Renal cortex interstitium (tissue), 15 donors: ENCODE measurements at places on chromosomes 3 and 15. TPM values are rescaled to one million over a fixed set of nuclear protein-coding genes. Genes with fewer than 3 reads are reported as not detected.

GRCh38 chr15:51732646-51733045 lies 4.8 kb downstream of the LYSMD2 start:
- no peak for DNase-seq

DNA sequence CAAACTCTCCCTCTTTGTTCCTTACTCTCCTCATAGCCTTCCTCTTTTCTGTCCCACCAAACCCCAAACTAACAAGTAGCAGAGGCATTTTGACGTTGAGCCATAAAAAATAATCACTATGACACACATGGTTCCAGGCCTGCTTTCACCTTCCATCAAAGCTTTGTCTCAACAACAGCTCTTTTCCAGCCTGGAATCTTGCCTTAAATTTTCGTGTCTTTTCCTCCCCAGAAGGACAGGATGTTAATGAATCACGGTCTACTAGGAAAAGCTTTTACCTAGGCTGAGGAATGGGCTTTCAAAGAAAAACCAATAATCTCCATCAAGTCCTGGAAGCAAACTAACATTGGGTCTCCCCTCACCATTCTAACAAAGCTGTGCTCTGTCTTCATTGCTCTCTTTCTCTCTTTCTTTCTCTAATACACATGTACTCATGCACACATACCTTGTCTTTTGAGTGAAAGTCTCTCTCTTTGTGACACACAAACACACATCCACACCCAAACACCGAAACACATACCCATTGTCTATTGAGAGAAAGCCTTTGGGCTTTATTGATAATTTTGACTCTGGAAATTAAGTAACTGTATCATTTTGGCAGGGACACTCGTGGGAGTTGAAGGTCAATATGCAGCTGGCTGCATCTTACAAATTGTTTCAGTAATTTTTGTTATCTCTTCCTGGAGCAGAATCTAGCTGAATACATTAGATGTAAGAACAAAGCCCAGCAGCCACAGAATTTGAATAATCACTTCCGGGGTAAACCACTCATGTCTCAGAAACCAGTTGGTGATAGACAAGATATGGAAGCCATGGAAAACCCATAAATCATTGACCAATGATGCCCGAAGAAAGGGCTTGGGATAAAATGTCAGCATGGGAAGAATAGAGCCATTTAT lies 107.4 kb upstream of the SLC4A7 start:
- DNase-seq: no peak

DNA sequence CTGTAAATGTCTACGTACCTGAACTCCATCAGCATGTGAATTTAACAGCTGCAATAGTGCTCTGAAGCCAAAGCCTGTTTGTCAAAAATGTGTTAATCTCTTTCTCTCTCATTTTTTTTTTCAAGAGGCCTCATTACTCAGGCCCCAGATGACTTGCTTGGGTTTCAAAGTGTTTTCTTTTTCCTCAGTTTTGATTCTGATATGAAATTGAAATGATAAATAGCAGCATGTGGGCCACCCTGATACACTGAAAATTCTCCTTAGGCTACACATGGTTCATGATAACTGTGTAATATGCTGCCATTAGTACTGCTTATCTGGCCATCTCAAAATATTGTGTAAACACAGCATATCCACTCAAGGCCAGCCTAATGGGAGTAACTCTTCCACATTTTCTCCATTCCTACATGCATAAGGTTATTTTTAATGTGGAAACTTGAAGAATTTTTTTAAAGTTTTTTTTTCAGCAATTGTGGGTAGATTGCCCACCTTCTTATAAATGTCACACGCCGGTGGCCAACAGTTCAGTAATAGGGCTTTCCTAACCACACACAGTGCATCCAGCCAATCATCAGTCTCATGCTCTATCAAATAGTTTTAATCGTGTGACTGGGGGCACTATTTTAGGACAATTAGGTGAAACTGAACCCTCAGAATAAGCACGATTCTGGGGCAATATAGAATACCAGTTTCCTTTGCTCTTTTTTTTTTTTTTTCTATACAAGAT lies 13.1 kb upstream of the DENND4A start:
- DNase-seq: no peak

- no peak for DNase-seq
These were observed 83.4 kb downstream of the EBLN2 start for GRCh38 chr3:73144828-73145227.

DNA sequence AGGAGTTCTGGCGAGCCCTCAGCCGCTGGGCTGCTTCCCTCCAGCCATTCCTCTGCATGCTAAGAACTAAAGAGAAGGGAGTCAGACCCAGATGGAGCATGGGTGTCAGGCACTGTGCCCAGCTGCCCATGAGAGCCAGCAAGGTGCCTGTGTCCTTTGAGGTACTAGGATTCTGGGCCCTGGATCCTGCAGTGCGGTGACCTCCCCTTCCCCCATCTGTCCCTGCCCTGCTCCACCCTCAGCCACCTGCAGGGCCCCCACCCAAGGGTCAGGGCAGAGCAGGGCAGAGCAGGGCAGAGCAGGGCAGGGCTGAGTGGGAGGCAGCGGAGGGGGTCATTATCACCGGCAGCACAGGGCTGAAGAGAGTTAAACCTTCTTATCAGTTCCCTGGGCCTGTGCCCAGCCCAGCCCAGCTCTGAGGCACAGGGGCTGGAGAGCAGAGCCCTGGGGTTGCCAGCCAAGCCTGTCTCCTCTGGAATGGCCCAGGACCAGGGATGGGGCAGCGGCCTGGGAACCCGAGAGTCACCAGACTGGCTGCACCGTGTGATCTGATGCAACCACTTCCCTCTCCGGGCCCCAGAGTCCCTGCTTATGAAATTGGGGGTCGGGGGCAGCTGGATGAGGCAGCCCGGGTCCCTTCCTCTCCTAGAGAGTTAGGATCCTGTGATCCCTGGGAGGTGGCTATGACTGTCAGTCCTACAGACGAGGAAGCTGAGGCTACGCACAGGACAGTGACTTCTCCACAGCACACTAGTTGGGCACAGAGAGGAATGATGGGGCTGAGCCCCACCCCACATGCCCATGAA lies 17.3 kb downstream of the ZDHHC19 start:
- DNase-seq: no peak

Gene GP5
- 0.69 TPM for polyA plus RNA-seq

Gene DLL4
- 7.8 TPM for polyA plus RNA-seq

DNA sequence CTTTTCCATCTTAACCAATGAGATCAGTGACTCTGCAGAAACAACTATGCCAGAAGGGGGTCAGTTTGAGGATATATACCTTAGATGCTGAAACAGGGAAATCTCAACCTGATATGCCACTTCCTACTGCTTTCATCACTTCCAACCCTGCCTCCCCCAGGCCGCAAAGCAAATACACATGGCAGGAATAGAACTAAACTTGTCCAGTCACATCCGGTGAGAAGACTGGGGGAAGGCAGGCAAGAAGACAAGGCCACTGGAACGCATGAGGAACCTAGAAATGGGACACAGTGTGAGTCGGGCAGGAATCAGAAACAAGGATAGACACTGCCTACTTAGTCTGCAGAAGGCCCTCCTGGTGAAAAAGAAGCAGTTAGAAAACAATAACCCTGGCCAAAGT lies 90.6 kb downstream of the MYO5A start:
- DNase-seq: no peak

- no peak for DNase-seq
These were observed 698.7 kb upstream of the GOLIM4 start for GRCh38 chr3:168794427-168794826.
